ENCODE measurements at places on chromosomes 7 and 10.

- peak; percentile 93 for DNase-seq
Measured at GRCh38 chr10:3057946-3058345, 9.4 kb upstream of the PFKP start.

GRCh38 chr7:80873140-80873539 lies 45.7 kb downstream of the SEMA3C start:
- DNase-seq: no peak

GRCh38 chr7:69714886-69715576 lies 116.8 kb downstream of the AUTS2 start:
- no peak for DNase-seq

GRCh38 chr7:7719236-7719635 lies 829 bp upstream of the RPA3 start:
- DNase-seq: peak; percentile 95

- DNase-seq: no peak
Measured at GRCh38 chr7:102978284-102978683, 65.5 kb downstream of the LRRC17 start.

DNA sequence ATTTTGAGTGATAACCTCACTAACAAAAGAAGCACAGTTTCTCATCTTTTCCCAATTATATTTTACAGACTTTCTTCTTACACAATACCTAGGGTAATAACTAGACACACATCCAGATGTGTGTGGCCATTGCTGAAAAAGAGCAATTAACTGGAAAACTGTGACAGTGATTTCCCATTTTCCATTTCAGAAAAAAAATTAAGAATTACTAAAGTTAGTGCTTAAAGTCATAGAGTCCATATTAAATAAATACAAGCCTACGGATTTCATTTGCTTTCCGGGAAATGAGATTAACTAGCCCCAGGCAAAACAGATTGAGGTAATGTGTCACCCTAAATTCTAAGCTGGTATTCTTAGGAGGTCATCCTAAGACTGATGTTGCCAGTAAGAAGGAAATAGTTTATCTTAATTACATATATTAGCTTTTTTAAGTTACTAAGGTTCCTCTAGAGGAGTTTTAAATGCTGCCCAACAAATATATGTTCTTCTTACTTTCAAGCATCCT lies 10.2 kb upstream of the MACC1 start:
- DNase-seq: no peak

GRCh38 chr7:151390598-151391357 lies 19.1 kb downstream of the WDR86 start:
- DNase-seq: no peak

DNA sequence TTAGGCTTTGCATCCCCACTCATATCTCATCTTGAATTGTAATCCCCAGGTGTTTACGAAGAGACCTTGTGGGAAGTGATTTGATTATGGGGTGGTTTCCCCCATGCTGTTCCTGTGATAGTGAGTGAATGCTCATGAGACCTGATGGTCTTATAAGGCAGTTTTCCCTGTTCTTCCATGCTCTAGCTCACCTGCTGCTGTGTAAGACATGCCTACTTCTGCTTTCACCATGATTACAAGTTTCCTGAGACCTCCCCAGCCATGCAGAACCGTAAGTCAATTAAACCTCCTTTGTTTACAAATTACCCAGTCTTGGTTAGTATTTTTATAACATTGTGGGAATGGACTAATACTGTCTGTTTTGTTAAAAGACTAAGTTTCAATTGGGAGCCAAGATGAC lies 35.3 kb upstream of the ZNF92 start:
- DNase-seq: no peak

DNA sequence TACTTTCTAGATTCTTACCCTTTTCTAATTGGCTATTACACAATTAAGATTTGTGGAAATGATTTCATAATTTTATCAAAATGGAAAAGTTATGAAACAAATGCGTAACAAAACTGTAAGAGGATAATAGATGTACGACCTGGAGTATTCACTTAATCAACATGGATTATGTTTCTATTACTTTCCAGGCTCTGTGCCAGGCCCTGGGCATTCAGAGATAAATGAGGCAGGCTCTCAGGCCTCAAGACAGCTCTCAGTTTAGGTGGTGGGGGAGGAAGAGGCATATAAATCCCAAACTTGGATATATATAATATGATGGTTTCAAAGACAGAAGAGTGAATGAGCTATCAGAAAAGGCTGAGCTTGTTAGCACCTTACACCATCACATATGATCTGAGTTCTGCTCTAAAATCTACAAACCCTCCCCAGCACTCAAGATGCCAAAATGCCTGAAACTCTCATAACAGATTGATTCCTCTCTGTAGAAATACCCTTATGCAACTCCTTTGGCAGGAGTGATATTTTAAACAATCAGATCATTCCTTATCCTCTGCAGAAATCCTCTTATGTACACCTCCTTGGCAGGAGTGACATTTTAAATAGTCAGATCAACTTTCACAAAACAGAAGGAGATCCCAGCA lies 42.5 kb downstream of the ACBD5 start:
- no peak for DNase-seq

All from Jurkat, Clone E6-1 (cell line).